ENCODE measurements at places on chromosomes 3 and 15.
A peak's percentile ranks its signal among the peaks of the same experiment; 100 is the strongest.

GRCh38 chr3:52331091-52331490 lies 15.0 kb downstream of the DNAH1 start:
- no peak for DNase-seq

DNA sequence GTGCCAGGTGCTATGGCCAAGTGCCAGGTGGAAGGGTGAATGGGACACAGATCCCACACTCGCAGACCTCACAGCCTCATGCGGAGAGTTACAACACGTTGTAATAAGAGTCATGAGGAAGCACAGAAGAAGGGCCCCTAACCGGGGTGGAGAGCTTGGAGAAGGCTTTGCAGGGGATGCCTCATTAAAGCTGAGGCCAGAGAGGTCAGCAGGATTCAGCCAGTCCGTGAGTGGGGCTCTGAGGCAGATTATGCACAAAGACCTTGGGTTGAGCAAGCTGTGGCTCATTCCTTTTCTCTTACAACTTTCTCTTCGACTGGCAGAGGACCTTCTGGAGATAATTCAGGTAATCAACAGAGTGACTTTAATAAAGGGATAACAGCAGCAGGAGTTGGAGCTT lies 65.3 kb upstream of the SNRK start:
- no peak for DNase-seq

GRCh38 chr3:191100516-191100915 lies 98.5 kb upstream of the OSTN start:
- no peak for DNase-seq

DNA sequence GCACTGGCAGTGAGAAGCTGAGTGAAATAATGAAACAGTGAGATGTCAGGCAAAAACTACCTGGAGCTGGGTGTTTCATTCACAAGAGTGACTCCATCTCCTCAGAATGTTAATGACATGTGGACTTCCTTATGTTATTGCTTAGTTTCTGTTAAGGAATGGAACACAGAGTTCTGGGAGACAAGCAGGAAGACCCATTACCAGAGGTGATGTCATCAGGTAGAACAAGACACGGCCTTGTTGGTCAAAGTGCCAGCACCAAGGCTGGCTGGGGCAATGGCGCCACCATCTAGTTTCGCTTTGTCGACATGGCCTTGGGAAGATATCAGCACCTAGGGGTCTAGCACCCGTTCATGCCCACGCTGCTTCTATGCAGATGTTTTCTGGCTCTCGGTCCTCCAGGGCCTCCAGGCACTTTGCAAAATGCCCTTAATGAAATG lies 252.2 kb downstream of the FAM43A start:
- no peak for DNase-seq

DNA sequence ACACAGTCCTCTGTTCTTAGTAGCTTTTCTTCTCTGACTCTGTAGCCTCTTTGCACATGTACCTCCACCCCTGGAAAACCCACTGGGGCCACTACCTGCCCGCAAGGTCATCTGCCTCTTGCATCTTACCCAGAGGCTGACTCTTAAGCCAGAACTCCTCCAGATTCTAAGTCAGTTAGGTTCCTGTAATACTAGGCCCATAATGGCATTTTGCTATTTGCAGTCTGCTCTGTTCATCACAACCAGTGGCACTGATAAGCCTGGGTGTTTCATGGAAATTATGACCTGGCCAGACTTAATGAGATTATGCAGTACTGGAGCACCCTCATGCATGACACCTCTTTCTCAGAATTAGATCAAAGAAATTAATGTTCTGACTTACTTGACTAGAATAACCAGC lies 31.7 kb upstream of the ATG7 start:
- DNase-seq, result no peak

GRCh38 chr3:106068795-106069194 lies 200.0 kb upstream of the CBLB start:
- peak; percentile 62 for DNase-seq

DNA sequence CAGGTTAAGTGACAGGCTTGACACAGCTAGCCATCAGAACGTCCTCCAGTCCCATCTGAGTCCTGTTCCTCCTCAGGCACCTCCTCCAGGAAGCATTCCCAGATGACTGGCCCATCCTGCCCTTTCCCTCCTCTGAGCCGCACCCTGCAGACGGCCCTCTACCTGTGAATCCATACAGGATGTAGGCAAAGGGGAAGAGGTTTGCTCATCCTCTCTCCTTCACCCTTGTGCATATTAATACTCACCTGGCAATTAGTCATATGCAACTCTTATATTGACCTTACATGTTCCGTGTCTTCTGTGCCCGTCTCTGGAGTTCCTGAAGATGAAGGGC lies 61.9 kb downstream of the SMAD3 start:
- no peak for DNase-seq

DNA sequence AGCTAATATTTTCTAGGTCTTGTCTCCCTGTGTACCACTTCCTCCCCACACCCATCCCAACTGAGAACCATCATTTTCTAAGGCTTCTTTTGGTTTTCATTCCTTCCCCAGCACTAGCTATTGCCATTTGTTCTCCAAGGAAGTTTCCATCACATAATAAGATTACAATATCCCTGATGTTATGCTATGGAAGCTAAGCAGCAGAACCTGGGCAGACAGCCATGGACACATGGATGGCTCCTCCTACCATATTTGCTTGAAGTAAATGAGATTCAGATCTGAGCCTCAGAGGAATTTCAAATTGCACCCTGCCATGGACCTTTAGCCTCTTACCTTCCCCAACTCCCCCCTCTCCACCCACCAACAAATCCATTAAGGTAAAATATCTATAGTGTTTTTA lies 31.5 kb downstream of the GASK1A start:
- DNase-seq, result no peak

- no peak for DNase-seq
These were observed 694 bp downstream of the PLAAT1 start for GRCh38 chr3:193241716-193242115.

DNA sequence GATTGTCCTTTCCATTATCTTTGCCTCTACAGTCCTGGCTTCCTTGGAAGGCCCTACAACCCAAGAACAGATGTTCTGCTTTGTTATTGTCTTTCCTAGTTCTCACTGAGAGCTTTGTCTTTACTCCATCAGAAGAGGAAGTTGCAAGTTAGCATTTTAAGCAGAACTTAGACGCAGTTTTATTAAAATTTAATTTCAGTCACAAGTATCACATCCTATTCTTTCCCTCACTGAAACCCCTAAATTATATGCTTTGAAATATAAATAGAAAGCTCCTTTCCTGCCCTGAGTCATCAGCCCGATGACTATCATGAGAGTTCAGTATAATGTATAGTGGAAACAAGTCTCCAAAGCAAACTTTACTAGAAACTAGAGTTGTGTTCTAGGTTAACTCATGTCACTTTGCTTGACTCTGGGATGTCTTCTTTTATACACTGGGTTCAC lies 291.2 kb upstream of the RBMS3 start:
- peak; percentile 69 for DNase-seq

GRCh38 chr15:29057856-29058255 lies 172.1 kb downstream of the APBA2 start:
- DNase-seq, result no peak

- DNase-seq, result no peak
These were observed 7.7 kb upstream of the CX3CR1 start for GRCh38 chr3:39287216-39288164.

GRCh38 chr3:16255726-16256125 lies 9.0 kb downstream of the DPH3 start:
- DNase-seq, result no peak

DNA sequence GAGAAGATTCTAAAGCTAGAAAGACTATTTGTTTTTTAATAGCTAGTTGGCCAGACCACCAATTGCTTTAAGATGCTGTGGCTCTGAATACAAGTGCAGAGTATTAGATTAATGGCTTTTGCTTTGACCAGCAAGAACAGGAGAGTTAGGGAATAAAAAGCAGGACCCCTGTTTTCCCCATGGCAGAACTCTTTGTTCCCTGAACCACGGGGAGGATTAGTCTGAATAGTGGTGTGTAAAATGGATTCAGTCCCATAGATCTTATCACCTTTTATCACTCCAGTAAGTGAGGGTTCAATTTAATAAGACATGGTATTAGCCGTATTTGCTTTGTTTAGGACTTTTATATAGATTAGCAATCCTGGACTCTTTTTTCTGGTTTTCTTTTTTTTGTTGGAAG lies 562.6 kb upstream of the DPPA4 start:
- no peak for DNase-seq

- DNase-seq, result no peak
These were observed 16.0 kb upstream of the MBNL1 start for GRCh38 chr3:152252755-152253154.

GRCh38 chr3:117540597-117540996 lies 831.0 kb downstream of the TUSC7 start:
- DNase-seq, result no peak

DNA sequence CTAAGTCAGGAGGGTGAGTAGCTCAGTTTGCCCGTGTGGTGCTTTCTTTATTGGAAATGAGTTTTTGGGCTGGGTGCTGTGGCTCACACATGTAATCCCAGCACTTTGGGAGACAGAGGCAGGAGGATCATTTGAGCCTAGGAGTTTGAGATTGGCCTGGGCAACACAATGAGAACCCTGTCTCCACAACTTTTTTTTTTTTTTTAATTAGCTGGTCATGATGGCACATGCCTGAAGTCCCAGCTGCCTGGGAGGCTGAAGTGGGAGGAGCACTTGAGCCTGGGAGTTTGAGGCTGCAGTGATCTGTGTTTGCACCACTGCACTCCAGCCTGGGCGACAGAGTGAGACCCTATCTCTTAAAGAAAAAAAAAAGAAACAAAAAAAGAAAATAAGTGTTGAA lies 174.9 kb downstream of the NSMCE3 start:
- no peak for DNase-seq

- DNase-seq, result no peak
These were observed 209.3 kb upstream of the PPP2R3A start for GRCh38 chr3:135756106-135756668.

- no peak for DNase-seq
These were observed 83.7 kb downstream of the BCHE start for GRCh38 chr3:165753560-165753959.

GRCh38 chr3:41477399-41478014 lies 278.2 kb downstream of the CTNNB1 start:
- peak; percentile 8 for DNase-seq

GRCh38 chr3:153967260-153967659 lies 153.9 kb upstream of the ARHGEF26 start:
- DNase-seq, result peak; percentile 32

DNA sequence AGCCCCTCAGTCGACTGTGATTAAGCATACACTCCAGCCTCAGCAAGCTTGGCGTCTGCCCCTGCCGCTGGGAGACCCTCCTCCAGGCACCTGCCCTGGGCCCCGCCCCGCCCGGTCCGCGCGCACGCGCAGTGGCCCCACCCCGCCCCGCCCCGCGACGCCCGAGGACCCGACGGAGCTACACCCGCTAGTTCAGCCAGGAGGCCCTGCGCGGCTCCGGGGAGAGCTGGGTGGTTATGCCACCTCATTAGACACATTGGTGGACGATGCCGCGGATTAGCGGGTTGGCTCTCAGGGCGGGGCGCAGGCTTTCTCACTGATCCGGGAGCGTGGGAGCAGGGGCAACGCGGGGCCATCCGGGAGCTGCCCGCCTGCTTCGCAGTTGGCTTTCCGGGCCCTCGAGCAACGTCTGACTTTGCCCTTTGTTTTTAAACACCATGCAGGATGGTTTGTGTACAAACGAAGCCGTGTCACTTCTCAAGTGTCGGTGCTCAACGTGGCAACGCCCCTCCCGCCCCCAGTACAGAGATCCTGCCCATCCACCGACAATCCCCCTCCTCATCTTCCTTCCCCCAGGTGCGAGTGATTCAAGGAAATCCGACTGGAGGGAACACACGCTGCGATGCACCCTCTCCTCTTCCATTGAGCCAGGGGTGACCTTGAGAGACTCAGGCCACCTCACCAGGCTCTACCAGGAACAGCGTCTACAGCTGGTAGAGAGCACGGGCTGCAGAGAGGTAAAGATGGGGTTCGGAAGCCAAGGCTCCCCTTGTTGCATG lies 109.3 kb downstream of the SHQ1 start:
- DNase-seq, result peak; percentile 45

DNA sequence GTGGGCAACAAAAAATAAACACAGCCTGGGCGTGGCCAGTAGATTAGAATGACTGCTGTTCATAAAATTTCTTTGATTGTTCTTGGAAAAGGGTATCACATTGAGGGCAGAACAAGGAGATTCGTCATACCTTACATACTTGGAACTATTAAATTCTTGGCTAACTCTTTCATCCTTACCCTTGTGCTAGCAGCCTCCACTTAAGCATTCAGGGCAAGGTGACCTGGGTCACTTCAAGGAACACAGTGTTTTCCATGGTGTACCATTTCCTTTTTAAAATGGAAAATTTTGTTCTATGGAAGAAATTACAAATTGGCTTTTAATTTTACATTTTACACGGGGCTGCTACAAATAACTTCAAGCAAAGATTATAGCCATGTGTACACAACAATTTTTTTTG lies 60.8 kb downstream of the MINDY4B start:
- DNase-seq, result no peak

- no peak for DNase-seq
These were observed 132.4 kb downstream of the SNRK start for GRCh38 chr3:43418601-43419272.

DNA sequence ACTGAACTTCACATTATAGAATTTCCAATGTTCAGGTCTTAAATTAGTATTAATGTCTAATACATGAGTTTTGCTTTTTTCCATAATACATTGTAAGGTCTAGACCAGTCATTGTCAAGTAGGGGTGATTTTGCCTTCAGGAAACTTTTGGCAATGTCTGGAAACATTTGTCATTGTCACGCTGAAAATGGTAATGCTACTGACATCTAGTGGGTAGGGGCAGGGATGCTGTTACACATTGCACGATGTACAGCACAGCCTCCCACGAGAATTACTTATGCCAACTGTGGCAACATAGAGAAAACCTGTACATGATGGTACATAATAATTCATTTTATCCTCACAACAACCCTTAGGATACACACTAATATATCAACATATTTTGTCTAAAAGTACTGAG lies 384.1 kb downstream of the CADM2 start:
- peak; percentile 12 for DNase-seq

DNA sequence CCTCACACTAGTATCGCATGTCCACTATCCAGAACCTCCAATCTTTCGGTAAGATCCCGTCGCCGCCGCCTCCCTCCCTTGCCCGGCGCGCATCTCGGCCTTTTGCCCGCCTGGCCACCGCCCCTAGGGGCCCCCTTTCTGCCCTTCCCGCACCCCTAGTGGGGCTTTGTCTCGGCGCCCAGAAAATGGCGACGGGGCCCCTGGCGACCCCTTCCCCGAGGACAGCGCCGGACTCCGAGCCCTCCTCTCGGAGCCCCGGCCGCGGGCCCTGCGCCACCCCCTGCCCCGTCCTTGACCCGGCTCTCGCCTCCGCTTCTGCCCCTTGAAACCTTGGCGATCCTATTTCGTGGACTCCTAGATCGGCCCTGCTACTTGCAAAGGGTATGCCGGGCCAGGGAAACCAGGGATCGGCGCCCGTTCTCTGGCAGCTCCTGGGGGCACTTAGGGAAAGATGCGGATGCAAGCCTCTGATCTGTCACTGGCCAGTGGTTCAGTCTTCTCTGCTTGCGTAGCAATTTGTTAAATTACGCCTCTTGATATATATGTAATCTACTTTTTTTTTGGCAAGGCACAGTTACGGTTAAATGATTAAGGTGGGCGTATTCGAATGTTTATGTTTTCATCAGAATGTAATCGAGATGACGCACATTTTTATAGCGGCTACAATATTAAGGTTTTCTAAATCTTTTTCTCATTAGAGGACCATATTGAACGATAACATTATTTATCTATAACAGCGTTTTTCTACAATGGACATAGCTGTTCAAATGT lies 603 bp downstream of the EIF1B start:
- DNase-seq, result peak; percentile 37

Data from GM12865 (cell line).